ENCODE measurements at places on chromosomes 4 and X.

- DNase-seq, result no peak
Measured at GRCh38 chrX:47637546-47638195, 7.9 kb upstream of the CFP start.

GRCh38 chr4:155675709-155676429, 9.2 kb downstream of the GUCY1A1 start:
- DNase-seq, result no peak

DNA sequence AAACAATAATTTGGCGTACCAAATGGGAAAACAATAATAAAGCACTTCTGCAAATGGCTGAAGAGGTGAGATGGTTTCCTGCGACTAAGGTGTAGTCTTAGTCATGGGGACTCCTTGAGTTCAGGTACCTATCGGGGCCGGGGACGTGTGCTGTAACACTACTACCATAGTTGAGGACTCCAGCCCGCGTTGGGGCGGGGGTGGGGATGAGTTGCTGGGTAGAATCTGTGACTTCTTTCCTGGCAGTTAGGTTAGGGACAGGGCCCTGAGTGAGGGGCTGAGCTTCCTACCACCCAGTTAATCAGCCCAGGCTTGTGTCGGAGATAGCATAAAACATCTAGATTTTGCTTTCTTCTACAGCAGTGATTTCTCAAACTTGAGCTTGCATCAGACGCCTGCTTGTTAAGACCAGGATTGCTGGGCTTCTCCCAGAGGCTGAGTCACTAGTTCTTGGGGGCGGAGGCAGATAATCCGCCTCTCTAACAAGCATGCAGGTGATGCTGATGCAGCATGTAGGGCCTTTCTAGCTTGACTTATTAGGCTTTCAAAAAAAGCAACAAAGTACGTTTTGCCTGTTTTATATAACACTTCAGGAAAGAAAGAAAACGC, 30.2 kb downstream of the RBBP7 start:
- no peak for DNase-seq

- DNase-seq, result no peak
Measured at GRCh38 chr4:100509386-100509785, 8.4 kb downstream of the EMCN start.

- DNase-seq, result no peak
Measured at GRCh38 chr4:153181293-153181692, 22.9 kb upstream of the TRIM2 start.

GRCh38 chr4:68342134-68342533, 7.8 kb downstream of the YTHDC1 start:
- DNase-seq, result no peak

- DNase-seq, result no peak
Measured at GRCh38 chr4:87033902-87034301, 99.1 kb downstream of the AFF1 start.

DNA sequence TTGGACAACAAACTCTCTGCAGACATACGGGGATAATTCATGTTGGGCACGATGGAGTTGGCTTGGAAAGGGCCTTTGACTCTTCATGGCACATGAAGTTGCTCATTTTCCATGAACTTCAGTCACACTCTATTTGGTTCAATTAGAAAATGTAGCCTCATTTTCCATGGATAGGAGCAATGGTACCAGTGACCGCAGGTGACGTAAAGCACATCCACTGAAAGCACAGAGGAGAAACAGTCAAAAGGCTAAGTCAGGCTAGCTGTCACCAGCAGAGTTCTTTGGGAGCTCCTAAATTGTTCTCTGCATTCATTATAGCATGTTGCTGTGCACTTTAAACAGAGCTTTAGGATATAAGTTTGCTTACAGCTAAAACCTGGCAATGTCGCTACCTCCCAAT, 39.9 kb upstream of the MAP3K15 start:
- no peak for DNase-seq

DNA sequence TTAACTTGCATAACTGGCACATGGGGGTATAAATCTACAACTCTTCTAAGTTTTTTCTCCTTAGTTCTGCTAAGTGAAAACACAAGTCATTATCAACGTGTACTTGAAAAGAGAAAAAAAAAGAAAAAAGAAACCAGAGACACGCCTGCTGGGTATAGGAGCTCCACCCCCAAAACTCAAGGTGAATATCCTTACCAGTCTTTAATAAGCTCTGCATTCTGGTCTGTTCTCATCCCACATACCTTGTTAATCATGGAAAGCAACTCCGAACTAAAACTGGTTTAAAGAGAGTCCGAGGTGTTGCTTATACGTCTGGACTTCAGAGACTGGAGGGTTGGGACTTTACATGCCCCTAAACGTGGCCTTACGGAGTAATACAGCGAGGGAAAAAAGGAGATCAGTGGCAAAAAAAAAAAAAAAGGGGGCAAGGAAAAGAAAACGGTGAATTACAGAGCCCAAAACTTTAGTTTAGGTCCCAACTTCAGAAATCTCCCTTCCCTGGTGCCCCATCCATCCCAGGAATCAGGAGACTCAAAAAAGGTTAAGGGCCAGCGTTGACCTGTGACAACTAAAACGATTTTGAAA, 1.0 kb downstream of the PGRMC2 start:
- DNase-seq, result no peak

DNA sequence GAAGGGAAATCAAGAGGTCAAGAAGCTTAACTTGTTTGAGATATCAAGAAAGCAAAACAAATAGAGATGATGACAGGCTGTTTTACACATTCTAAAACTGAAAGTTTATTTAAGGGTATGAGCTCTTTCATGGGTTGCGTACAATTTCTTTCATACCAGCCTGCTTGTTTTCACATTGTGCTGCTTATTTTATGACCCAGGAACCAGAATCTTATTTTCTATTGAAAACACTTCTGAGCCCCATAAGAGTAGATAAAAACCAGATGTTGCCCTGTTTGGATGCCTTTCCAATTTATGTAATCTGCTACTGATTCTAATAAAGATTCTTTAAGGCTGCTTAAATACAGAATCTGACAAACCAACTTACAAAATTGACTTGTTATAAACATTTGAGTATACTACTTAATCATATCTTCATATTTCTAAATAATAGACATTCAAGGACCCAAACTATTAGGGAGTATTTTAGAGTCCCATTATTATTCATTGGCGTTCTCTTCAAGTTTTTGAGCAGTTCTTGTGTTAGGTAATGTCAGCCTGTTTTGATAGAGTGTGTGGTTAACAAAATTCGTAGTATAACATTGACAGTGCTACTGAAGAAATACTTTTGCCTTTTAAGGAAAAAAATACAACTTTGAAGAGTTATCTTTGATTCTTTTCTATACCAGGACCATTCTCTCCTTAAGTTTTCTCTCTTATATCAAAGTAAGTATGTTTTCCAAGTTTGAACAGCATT, 74.4 kb downstream of the PDLIM5 start:
- DNase-seq, result no peak

- no peak for DNase-seq
Measured at GRCh38 chrX:32749070-32749469, 462.3 kb downstream of the DMD start.

- no peak for DNase-seq
Measured at GRCh38 chr4:154982187-154983047, 201.3 kb downstream of the RBM46 start.

DNA sequence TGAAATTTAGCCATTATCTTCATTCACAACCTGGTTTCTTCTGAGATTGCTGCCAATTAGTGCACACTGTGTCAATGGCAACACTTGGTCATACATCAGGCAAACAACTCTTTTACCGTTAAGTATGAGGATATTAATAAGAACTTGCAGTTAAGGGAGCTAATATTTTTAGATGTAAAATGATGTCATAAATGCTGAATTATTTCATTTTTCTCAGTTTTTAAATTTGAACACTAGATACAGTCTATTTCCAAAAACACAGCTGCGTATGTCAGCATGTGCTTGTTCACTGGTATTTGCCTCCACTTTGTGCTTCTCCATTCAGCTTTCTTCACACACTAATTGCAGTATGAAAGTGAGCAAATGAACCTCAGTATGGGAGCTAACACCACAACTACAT, 1.6 kb downstream of the KLHL13 start:
- no peak for DNase-seq

DNA sequence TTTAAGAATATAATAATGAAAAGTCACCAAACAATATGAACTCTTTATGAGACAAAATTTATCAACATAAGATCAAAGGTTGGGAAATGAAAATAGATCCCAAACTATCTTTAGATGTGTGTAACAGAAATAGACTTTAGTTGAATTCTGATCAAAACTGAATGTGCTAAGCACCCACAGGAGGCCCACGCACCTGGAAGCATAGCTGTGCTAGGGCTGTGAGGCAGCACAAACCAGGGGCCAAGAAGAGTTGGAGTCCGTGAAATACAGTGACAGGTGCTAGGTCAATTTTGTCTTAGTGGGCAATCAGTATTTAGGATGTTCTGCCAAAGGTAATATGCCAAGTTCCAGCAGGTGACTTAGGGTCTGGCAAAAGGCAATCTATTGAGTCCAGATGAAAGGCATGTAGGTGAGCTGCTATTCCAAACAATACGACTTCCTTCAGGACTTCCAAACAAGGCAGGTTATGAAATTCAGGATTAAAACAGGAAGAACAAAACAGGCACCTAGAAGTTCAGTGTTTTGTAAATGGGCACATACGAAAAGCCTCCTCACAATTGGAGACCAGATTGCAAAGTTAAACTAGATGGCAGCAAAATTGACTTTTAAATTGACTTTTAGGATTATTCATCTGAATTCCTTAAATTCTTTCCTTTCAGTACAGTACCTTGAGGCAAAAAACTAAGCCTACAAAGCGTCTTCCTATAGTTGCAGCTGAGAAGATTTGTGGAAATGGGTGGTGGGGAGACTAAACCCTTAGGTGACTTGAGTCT, 4.7 kb upstream of the PCDH18 start:
- no peak for DNase-seq

DNA sequence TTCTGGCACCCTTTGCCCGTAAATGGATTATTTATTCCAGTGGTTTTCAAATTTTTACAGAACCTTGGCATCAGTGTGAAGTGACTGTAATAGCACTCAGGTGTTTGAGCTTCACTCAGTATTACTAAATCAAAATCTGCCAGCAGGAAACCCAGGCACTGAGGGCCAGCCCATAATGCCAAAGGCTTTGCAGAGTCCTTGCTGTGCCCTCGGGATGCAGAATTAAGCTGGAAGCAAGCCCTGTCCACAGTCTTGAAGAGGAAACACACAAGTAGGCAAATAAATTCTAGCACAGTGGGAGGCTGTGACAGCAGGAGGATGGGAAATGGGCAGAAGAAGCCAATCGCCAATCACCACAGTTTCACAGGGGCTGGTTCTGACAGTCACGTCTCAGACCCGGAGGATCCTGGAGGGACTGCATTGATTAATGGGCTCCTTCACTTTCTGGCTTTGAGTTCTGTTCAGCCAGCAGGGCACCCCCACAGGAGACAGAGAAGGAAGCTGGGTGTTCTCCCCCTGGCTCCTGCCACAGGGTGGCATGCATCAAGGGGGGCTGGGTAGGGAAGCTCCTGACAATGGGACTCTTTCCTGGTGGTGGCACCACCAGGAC, 138.8 kb downstream of the MTNR1A start:
- DNase-seq, result no peak

GRCh38 chr4:112110059-112110425, 35.2 kb upstream of the FAM241A start:
- no peak for DNase-seq

DNA sequence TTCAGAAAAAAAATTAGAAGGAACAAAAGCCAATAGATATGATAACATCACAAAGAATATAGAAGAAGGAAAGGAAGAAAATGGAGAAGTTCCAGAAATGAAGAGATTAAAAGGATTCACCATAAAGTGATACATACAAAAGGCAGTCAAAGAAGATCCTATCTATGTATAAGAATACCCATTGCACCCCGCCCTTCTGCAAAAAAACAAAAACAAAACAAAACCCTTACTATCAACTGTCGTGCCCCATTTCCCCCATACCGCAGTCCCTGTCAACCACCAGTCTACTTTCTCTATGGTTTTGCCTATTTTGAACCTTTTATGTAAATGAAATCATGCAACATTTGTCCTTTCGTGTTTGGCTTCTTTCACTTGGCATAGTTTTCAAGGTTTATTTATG, 385.6 kb downstream of the PRDM5 start:
- no peak for DNase-seq

DNA sequence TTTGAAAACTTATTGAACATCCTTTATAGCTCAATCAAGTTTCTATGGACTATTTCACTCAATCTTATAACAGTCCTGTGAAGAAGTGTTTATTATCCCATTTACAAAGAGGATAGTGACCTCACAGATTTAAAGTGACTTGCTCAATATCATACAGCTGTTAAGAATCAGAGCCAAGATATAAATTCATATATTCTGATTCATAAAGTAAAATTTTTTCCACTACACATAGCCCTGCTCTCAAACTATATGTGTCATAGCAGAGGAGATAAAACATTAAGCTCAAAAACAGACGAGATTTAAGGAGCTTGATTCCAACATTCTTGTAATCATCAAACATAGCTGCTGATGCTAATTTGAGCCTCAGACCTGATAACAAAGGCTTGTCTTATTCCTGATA, 226.8 kb downstream of the CAMK2D start:
- DNase-seq, result no peak

DNA sequence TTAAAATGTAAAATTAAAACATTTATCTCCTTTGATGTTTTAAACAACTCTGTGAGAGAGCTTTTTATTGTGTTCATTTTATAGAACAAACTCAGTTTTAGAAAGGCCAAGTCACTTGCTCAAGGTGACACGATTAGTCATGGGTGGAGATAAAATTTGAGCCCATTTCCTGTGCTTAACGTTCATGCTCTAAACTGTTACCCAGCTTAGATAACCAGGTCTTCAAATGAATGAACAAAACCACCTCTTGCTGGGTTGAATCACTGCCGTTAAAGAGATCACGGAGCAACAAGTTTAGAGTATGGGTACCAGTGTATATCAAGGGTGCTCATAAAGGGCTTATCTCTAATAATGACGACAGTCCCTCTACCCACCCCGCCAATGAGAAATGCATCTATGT, 10.2 kb upstream of the CASK start:
- no peak for DNase-seq

DNA sequence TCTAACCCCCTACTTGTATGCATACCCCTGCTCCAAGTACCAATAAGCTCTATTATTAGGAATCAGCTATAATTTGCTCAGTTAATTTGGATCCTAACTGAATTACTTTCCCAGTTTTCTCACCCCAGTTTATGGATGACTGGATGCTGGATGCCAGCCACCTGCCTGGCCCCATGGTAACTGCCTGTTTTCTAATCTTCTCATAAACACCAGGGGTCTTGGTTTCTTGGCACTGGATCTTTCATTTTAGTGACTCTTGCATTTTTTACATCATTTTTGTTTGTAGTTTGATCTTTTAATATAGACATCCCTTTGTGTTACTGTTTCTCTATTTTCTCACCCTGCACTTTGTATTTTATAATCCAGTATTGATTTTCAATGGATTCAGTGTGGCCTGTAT, 246.8 kb downstream of the ADGRL3 start:
- no peak for DNase-seq

DNA sequence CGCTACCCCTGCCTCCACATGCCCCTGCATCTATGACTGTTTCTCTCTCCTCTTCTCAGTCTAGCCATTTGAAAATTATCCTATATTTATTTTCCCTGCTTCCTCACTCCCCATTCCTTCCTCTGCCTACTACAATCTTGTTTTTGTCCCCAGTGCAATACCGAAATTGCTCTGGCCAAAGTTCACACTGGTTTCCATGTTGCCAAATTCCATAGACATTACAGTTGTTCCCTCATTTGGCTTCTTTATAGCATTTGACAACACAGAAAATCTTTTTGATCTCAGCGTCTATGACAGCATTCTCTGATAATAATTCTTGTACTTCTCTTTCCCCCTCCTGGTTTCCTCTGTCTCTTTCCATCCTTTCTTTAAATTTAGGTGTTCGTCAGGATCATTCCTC, 99.4 kb downstream of the GPR82 start:
- DNase-seq, result no peak
